Amniotic stem cell (primary cell): ENCODE measurements at places on chromosomes 7 and 10.

DNA sequence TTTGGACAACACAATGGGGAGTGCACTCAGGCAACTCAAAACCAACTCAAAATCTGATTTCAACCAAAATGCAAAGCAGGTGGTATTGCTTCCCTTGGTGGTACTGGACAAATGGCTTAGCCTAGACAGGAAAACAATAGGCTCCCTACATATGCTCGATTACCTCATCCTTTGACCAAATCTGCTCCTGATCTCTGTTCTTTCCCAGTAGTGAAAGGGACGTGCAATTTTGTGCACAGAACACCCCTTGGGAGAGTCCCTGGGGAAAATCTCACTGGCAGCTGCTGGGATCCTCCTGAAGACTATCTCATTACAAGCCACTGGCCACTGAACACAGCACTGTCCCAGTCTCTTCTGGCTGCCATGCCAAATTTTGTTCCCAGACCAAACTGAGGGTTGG lies 149.2 kb upstream of the VSTM2A start:
- no peak for DNase-seq

GRCh38 chr10:95321554-95322301 lies 30.9 kb upstream of the PDLIM1 start:
- DNase-seq, result no peak

- DNase-seq, result no peak
These were observed 143.6 kb downstream of the GPR85 start for GRCh38 chr7:112942981-112943380.

- DNase-seq, result peak; percentile 52
These were observed 48.6 kb downstream of the MALSU1 start for GRCh38 chr7:23347682-23348180.

DNA sequence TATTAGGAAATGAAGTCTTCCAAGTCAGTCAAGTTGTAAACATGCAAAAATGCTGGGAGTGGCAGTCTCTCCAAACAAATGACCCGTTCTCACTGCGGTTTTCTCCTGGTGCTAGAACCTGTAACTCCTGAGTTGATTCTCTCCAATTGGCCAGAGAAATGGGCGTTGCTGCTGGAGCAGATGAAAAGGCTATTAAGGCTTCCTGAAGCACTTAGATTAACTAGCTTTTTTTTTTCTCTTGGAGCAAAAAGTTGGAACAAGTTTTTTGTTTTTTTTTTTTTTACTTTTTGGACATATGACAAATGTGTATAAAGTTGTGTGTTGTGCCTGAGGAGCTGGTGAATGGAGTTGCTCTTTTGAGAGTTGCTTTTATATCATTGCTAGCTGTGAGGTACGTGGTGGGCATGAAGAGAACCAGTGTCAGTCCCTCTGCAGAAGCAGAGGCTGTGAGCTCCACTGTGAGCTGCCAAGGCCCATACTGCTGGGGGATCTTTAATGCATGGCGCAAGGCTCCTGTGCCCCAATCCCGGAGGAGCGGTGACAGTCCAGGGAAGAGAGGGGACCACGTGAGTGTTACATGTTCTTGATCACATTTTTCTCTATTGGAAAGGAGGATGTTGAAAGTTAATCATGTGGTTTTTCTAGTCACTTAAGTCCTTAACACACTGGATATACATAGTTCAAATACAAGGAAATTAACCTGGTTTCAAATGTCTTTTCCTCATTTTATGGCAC lies 393.6 kb upstream of the GALNT17 start:
- DNase-seq, result no peak

- no peak for DNase-seq
These were observed 277.8 kb upstream of the NEBL start for GRCh38 chr10:21174715-21175495.

DNA sequence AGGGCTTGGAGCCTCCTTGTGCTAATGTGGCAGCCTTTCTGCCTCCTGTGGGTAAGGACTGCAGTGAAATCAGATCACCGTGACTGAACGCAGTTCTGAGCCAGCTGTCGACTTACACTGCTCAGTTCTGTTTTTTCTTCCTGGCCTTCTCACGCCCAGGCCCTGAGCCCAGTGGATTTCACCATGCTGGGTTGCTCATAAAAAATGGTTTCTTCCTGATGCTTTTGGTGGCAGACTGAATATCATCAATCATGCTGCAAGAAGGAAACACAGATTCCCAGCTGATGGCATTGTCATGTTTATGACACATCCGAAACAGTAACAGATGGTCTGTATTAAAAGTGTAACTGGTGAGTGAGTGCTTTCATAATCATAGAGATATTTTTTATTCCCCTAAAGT lies 389.6 kb downstream of the GALNT17 start:
- DNase-seq, result no peak

GRCh38 chr10:69742928-69743602 lies 58.6 kb upstream of the COL13A1 start:
- no peak for DNase-seq

- DNase-seq, result no peak
These were observed 45.8 kb downstream of the FHIP2A start for GRCh38 chr10:114867365-114867764.

GRCh38 chr10:123266971-123267370 lies 112.8 kb downstream of the BUB3 start:
- DNase-seq, result no peak

DNA sequence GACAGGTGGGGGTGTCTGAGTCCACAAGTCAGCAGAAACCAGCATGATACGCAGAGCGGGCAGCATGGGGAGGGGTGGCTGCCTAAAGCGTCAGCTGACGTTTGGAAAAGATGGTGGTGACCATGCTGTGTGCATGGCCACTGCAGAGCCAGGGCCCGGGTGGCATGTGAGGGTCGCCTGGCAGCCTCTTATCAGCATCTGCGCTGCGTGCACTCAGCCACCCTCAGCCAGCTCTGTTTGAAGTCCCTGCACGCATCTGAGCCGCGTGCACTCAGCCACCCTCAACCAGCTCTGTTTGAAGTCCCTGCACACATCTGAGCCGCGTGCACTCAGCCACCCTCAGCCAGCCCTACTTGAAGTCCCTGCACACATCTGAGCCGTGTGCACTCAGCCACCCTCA lies 61.5 kb downstream of the WDR37 start:
- no peak for DNase-seq

DNA sequence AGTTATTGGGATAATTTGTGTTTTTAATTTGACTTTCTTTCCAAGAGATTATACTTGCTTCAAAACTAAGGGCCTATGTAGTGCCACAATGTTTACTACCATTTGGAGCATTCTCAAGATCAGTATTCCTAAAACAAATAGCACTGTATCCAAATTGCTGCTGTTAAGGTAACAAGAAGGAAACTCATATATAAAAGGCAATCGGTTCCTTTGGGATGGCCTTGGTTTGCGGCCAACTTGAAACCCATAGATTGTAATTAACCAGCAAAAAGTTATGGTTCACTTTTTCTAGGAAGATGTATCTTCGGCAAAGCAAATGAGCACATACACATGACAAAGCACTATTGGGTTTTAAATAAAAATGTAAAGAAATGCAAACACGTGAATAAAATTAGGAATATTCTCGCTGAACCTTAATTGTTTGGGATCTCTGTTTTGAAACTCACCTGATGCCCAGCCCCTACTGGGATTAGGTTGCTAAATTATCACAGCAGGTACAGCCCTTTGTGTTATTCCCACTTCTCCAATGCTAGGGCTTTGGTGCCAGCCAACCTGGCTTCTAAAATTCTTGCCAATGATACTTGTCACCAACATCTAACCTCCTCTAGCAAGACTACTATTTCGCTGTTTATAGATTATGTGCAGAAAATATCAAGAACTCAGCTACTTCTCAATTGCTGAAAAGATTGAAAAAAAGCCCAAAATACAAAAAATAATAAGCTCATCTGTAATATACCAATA lies 16.0 kb downstream of the CDNF start:
- no peak for DNase-seq

DNA sequence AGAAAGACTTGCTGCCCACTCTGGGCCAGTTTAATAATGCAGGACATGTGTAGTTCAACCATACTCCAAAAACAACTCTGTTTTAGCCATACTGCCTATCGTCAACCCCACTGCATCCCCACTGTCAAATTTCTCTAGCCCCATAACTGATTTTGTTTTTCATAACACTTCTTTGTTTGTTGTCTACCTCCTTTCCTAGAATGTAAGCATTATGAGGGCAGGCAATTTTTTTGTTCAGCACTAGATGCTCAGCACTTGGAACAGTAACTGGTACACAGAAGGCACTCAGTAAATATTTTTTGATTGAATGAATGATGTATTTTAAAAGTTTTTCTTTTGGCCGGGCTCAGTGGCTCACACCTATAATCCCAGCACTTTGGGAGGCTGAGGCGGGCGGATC lies 183.8 kb upstream of the MKLN1 start:
- no peak for DNase-seq

DNA sequence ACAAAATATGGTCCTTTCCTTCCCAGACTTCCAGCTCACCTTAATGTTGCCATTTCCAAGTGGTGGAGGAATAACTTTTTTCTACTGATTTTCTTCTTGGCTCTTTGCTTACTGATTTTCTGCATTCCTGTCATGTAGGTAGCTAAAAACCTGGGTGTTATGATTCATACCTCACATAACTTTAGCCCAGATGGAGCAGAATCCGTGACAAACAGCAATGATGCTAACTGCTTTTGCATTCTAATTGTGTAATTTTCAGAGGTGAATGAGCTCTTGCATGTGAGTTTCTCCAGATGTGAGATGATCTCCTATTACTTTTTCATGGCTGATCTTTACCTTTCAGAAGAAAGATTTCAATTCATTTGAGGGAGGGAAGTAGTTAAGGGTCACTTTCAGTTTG lies 43.4 kb downstream of the WDR11 start:
- no peak for DNase-seq

GRCh38 chr10:13815756-13816155 lies 229.0 kb downstream of the PRPF18 start:
- no peak for DNase-seq

DNA sequence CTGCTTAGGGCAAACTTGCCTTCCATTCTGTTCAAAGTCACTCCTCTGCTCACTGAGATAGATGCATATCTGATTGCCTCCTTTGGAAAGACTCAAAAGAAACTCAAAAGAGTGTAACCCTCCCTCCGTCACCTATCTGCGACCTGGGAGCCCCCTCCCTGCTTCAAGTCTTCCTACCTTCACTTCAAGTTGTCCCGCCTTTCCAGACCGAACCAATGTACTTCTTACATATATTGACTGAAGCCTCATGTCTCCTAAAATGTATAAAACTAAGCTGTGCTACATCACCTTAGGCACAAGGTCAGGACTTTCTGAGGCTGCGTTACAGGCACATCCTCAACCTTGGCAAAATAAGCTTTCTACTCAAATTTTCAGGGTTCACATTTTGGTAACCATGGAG lies 77.4 kb upstream of the C1GALT1 start:
- no peak for DNase-seq

DNA sequence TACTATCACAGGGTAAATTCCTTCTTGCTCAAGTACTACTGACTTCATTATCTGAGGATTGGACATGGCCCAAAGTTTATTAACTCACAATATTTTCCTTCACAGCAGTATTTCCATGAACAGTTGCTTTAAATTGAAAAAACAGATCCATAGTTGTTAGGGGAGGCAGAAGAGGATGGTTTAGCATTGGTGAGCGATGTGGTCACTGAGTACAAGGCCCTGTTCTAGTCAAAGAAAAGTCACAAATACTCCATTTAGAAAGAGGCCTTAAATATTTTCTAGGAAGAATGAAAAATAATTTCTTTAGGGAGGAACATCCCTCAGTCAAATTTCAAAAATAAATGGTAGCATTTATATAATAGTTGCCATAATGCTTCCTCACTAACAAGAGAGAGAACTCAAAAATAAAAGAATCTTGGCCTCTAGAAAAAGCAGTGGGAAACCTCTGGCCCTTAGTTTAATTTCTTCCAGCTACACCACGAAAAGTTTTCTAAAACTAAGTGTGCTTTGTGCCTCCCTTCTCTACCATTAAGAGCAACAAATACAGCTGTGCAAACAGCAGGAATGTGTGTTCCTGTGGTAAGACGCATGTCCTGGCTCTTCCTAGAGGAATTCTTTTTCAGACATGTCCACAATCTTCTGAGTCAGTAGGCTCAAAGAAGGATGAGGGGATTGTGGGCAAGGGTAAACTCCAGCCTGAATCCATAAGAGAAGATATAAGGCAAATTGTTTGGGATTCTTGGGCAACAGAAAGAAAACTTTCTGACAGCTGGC lies 105.7 kb downstream of the HOXA1 start:
- no peak for DNase-seq

GRCh38 chr7:106417273-106417902 lies 132.6 kb upstream of the NAMPT start:
- no peak for DNase-seq

DNA sequence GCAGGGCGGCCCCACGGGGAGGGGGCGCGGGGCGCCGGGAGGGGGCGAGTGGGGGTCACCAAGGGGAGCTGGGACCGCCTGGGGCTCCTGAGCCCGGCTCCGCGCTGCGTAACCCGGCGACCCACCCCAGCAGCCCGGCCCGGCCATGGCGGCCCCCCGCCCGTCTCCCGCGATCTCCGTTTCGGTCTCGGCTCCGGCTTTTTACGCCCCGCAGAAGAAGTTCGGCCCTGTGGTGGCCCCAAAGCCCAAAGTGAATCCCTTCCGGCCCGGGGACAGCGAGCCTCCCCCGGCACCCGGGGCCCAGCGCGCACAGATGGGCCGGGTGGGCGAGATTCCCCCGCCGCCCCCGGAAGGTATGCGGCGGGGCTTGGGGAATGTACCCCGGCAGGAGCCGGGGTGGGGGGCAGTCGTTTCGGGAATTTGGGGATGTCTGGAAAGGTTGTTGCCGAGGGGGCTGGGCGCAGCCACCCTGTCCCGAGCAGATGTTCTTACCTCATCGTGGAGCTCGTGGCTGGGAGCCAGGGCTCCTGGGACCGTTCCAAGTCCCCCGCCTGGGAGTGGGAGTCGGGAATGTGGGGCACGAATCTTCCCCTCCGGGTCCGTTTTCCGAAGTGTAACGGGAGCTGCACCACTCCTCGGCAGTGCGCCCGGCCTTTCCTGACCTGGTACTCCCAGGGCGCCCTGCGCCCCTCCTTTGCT lies 431 bp downstream of the ZYX start:
- no peak for DNase-seq

GRCh38 chr7:34109936-34110780 lies 204.8 kb downstream of the BMPER start:
- DNase-seq, result no peak

DNA sequence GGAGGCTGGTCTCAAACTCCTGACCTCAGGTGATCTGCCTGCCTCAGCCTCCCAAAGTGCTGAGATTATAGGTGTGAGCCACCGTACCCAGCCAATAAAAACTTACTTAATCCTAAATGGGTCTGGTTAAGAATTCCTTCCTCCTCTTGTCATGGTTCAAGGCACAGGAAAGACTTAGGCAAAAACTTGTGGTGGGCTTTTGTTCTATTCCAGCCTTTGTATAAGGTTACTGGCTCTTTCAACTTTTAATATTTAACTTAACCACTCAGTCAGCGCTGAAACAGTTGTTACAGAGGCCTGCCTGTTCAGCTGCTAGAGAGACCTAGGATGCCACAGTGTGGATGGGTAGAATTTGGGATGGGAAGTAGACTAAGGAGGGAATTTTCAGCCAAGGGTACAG lies 28.1 kb upstream of the GARS1 start:
- DNase-seq, result no peak

- no peak for DNase-seq
These were observed 7.4 kb downstream of the LRRC20 start for GRCh38 chr10:70374775-70375614.
